ENCODE measurements at places on chromosomes 7 and 10.

GRCh38 chr10:74909670-74910069 is 83.3 kb downstream of the KAT6B start:
- DNase-seq = no peak

DNA sequence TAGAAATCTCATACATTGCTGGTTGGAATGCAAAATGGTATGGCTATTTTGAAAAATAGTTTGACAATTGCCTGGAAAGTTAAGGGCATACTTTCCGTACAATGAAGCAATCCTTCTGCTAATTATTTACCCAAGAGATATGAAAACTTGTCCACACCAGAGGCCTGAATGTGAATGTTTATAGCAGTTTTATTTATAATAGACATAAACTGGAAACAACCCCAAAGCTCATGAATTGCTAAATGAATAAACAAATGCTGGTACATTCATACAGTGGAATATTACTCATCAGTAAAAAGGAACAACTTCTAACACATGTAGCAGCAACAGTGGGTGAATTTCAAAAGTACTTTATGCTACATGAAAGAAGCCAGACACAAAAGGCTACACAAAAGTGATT is 42.7 kb downstream of the MMRN2 start:
- DNase-seq = no peak

- peak; percentile 48 for DNase-seq
These were observed 24.4 kb upstream of the TES start for GRCh38 chr7:116185956-116186355.

DNA sequence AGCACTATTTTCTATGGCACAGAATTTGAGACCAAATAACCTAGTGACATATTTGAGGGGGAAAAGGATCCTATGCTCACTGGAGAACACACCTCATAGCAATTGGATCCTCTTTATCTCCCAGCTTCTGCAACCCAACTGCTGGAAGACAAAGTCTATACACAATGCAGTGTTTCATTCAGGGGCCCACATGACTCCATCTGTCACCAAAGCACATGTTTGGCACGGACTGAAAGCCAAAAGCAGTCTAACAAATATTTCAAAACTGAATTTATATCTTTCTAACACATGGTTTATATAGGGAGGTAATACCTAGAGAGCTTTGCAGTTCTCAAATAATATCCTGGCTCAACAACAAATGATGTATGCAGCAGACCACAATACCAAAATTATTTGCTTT is 39.2 kb downstream of the ADAM12 start:
- no peak for DNase-seq

Data from LHCN-M2 (cell line).